ENCODE measurements at places on chromosomes 6 and 20.

- DNase-seq, result no peak
Measured at GRCh38 chr6:150456466-150456865, 87.7 kb downstream of the IYD start.

- peak; percentile 54 for DNase-seq
Measured at GRCh38 chr20:35953387-35954199, 709 bp downstream of the SCAND1 start.

GRCh38 chr6:134468633-134469032 lies 150.7 kb upstream of the SGK1 start:
- no peak for DNase-seq

DNA sequence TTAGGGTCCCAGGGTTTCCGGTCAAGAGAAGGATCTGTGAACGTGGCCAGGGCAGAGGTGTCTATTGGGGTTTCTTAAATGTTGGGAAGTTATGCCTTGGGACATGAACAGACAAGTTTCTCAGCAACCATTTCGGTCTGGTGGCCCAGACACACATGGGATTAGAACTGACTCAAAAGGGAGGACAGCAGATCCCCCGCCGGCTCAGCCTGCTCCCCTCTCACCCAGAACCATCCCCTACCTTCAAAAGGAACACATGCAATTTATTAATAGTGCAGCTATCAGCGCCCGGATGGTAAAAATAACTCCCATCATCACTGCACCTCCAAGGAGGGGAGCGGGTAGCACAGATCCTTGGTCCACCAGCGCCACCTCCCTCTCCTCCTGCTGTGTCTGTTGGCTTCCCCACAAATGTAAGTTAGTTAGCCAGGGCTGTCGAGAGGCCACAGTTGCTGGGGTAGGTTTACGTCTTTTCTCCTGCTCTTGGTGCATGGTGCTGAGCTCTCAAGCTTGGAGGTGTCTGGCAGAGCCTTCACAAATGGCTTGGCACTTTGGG lies 77.1 kb downstream of the TRAM2 start:
- no peak for DNase-seq

DNA sequence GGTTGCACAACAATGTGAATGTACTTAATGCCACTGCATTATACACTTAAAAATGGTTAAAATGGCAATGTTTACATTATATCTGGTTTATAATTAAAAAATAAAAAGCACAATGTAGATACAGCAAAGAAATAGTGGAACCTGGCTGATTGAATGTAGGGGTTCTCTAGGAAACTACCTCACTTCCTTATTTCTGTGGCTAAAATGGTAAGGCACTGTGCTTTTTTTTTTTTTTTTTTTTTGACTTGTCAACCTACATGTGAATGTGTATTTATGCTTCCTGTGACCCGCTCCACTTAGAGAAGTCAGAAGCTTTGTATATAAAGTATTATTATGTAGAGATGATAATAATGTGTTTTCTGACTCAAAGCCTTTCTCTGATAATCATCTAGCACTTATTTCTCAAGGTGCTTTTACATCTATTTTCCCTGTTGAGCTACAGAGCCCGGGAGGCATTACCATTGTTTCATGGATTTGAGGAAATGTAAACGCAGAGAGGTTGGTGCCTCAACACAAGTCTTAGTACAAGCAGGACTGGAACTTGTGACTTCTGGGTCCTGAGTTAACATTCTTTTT lies 55.0 kb downstream of the SOX4 start:
- DNase-seq, result no peak

- DNase-seq, result no peak
Measured at GRCh38 chr20:35833241-35833640, 61.4 kb downstream of the PHF20 start.

DNA sequence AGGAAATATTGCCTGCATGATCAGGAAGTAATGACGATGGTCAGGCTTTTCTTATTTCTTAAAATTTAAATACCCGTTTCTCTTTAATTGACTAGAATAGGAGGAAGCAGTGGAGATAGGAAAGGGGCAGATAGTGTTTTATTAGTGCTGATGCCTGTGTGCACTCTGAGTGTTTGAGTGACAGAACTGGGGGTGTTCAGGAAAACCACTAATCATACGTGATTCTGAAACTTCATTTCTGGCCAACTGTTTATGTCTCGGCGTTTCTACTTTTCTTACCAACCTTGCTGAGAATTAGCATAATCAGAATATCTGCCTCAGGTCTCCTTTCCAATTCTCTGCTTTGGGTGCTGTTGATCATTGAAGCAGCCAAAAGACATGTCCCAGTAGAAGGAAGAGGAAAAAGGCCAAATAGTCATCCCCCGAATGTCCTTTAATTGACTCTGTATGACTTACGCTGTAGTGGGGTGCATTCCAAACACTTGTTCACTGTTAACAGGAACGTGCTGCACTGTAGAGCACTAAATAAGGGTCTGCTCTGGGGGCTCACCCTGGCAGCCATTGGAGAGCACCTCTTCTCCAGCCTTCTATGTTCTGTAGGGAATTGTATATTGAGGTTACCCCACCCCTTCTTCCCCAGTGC lies 152.9 kb downstream of the JARID2 start:
- no peak for DNase-seq

- DNase-seq, result no peak
Measured at GRCh38 chr6:129338683-129339082, 371.3 kb downstream of the ARHGAP18 start.

GRCh38 chr6:55974688-55975087 lies 99.3 kb upstream of the BMP5 start:
- DNase-seq, result no peak

GRCh38 chr6:56699066-56699654 lies 56.5 kb upstream of the DST start:
- no peak for DNase-seq

GRCh38 chr6:52241819-52242218 lies 2.5 kb downstream of the IL17F start:
- no peak for DNase-seq

- DNase-seq, result no peak
Measured at GRCh38 chr20:59775687-59776055, 157.8 kb downstream of the SYCP2 start.

- no peak for DNase-seq
Measured at GRCh38 chr6:70414813-70415212, 1.5 kb downstream of the FAM135A start.

DNA sequence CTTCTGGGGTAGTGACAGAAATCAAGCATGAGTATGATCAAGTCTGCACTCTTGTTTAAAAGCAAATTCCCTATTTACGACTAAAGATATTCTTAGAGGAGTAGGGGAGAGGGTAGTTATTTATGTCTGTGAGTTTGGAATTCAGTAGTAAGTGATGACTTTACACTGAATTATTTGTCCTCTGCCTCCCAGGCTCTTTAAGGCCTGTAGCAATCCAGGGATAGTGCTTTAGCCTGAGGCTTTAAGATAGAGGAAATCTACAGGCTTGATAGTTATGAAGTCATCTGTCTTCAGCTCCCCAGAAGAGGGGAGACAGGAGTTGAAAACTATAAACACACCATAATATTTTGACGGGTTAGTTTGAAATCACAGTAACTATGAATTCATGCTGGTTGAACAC lies 664.5 kb downstream of the EPM2A start:
- no peak for DNase-seq

GRCh38 chr20:51792960-51793359 lies 9.4 kb downstream of the SALL4 start:
- no peak for DNase-seq

- no peak for DNase-seq
Measured at GRCh38 chr20:37640600-37641561, 52.9 kb upstream of the CTNNBL1 start.

- DNase-seq, result no peak
Measured at GRCh38 chr6:15780437-15780836, 117.6 kb upstream of the DTNBP1 start.

DNA sequence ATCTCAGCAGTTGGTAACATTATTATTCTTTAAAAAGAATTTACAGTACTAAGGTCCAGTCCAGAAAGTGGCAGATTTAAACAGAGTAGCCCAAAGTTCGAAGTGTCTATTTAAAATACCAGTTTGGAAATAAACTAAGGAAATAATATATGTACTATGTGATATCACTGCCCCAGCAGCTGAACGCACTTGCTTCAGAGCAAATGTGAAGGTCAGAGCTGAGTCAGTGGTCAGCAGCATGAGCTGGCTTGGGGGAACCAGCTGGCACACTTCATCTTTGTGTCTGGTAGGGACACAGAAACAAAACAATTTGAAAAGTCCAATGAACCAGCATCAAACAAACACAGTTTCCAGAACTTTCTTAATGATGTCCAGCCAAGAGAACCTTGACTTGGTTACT lies 15.4 kb downstream of the TMEM14B start:
- DNase-seq, result no peak

DNA sequence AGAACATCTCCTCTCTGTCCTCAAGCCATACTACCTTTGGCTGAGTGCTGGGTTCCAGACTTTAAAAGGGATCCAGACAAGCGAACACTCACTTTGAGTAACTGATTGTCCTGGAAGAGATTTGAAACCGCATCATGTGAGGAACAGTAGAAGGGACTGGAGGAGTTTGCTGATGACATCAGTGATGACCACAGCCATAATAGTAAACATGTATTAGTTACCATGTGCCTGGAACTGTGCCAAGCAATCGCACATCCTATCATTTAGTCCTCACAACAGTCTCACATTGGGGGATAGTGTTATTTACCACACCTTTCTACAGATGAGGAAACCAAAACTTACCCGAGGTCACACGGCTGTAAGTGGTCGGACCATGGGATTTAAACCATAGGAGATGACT lies 39.8 kb downstream of the ARMC2 start:
- DNase-seq, result no peak

- DNase-seq, result no peak
Measured at GRCh38 chr20:58331961-58332551, 22.5 kb downstream of the RAB22A start.

DNA sequence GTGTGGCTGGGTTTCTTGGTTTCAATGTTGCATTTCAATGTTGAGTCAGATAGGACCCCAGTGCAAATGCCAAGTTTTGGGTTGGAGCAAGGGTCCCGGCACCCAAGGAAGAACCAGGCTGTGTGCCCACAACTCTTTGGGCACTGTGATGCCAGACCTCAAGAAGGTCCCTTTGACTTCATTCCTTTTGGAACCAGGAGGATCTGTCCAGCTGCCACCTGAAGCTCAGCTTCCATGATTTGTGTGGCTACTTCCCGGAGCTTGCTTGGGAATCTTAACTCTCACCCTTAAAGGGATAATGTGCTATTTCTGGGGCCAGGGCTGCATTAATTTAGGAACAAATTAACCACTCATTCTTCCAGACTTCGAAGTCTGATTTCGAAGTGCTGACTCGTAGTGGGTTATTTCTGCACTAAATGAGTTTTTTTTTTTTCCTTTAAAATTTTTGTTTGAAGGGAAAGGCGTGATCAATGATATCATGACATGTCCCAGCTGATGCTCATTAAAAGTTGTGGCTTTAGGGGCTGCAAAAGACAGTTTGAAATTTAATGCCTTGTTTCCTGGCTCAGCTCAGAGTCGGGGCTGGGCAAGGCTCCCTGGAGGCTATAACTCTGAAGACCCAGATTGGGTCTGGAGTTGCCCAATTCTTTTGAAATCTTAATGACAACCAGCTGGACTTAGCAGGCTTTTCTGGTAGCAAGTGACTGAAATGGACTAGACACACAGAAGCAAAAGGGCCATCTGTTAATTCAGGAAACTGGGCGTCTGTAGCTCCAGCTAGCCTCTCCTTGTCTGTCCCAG lies 24.0 kb upstream of the PHACTR3 start:
- no peak for DNase-seq

DNA sequence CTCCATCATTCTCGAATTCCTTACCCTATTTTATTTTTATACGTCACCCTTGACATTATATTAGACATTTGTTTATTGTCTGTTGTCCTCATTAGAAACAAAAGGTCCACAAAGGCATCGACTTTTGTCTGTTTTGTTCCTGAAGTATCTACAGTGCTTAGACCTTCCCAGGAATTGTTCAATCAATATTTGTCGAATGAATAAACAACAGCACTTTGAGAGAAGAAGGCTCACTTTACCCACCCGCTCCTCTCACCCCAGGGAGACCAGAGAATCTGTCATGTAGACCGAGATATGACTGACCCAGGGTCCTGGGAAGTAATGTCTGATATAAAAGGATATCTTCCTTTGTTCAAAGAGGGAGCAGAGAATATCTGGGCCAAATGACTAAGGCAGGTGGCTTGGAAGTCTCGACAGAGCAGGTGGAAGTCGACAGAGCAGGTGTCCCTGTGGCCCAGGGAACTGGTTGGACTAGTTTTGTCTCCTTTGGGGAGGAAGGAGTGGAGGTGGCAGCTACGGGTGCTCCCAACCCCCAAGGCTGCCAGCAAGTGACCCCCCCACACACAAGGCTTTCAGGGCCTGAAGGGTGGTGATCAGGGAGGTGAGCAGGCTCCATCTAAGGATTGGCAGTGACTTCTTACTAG lies 14.8 kb upstream of the CHMP4B start:
- no peak for DNase-seq

GRCh38 chr6:133590196-133590595 lies 298.7 kb upstream of the TCF21 start:
- DNase-seq, result no peak

- no peak for DNase-seq
Measured at GRCh38 chr20:50930976-50931305, 296 bp downstream of the ADNP start.

- DNase-seq, result no peak
Measured at GRCh38 chr6:95544517-95545225, 32.7 kb upstream of the MANEA start.

DNA sequence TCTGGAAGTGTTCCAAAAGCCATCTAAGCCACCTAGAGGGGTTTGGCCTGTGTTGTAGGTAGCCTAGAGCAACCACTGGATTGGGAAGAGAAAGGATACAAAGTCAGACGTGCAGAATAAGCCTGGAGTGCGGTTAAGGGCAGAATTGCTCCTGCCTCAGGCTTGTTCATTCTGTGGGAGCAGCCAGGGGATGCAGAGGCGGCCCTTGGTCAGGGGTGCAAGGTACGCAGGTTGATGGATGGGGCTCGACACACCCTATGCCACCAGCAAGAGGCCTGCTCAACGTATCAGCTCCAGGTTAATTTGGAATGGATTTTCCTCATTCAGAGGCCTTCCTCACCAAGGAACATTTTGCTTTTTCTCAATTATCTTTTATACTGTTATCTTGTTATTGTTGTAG lies 129.8 kb downstream of the SLC23A2 start:
- no peak for DNase-seq

DNA sequence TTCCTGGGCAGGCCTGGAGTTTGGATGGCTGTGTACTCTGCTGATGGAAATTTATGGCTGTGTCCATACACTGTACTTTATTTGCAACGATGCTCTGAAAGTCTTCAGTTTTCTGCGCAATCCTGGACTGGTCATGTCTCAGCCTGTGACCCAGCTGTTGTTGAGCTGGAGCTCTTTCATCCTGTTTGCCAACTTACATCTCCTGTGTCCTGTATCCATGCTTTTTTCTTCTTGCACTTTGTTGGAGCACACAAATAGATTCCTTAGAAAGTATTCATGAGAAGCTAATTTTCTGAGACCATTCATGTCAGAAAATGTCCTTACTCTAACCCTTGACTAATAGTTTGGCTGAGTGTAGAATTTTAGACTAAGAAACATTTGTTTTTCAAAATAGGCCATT lies 251.2 kb downstream of the BCKDHB start:
- DNase-seq, result no peak

DNA sequence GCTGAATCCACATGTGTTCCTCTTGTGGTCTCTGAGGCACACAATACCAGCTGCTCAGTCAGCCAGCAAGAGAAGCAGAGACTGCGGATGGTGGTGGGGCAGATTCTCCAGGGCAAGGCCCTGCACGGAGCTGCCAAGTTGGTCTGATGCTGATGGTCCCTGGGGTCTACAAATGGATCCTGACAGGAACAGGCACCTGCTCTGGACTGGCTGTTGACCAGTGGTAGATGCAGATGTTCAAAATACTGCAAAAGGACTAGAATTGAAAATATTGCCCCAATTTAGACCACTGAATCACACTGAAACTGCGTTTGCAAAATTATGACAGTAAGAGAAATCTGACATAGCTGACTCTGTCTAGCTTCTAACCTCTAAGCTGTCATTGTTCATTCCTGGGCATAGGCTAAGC lies 29.6 kb upstream of the TUBB2A start:
- no peak for DNase-seq
